ENCODE measurements at places on chromosomes 5 and 9.

DNA sequence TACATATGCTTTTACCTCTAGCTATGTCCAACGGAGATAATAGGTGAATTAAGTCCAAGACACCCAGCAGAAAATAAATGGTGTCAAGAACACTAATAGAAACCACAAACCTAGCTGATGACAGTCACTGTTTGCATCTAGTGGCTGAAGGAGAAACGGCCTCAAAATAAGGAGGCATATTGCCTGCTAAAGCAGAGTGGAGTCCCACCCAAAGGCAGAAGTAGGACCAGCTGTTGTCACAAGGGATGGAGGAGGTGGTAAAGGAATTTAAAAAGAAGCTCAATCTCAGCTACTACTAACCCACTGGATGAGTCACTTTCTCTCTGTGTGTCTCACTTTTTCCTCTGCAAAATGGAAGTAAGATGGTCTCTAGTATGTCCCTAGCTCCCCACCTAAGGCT lies 224.3 kb downstream of the GRIA1 start:
- DNase-seq: no peak

- no peak for DNase-seq
Measured at GRCh38 chr9:25814023-25814422, 135.8 kb upstream of the TUSC1 start.

DNA sequence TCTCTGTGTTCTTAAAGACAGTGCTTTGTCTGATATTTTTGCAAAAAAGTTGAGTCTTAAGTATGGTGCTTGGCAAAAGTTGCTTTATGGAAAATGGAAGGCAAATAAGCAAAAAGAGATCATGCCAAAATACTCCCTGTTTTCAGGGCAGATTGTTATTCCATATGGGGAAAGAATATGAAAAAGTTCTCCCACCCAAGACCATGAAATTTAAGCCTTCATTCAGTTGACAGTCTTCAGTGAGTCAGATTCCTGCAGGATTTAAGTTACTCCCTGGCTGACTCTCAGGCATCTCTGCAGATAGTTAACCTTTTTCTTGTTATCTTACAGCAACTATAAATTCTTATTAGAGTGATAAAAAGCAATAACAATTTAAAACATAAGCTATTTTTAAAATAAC lies 601.6 kb downstream of the PDE4D start:
- DNase-seq: no peak

GRCh38 chr5:27906931-27907601 lies 868.7 kb upstream of the CDH9 start:
- no peak for DNase-seq

DNA sequence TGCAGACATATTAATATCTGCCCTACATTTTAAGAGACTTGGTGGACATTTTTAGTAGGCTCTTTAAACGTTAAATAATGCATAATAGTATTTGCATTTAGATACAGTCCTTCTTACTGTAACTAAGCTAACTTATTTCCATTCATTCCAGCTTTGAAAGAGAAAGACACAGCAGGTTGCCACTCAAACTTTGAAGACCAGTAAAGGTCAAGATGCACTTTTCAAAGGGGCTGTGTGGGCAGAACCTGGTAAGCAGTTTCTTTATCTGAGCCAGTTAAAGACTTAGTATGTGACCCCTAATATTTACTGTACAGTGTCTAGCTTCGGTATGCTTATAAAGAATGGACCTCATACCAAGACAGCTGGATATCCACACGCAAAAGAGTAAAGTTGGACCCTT lies 20.8 kb downstream of the PLGRKT start:
- DNase-seq: no peak

- DNase-seq: no peak
Measured at GRCh38 chr9:116020801-116021200, 132.8 kb upstream of the PAPPA start.

All from D721Med (cell line).